ENCODE measurements at places on chromosomes 7 and 10. TPM values are rescaled to one million over a fixed set of nuclear protein-coding genes. Genes with fewer than 3 reads are reported as not detected.

PNLIPRP1 gene
- total RNA-seq: not detected

C7orf57 gene
- total RNA-seq: not detected

ARHGEF5 gene
- total RNA-seq: 3.4 TPM

SEMA3D gene
- total RNA-seq: 1.6 TPM

SAMD9L gene
- total RNA-seq: 6.6 TPM

FOXP2 gene
- total RNA-seq: 1.4 TPM

RPEL1 gene
- 0.13 TPM for total RNA-seq

MACC1 gene
- total RNA-seq: 0.24 TPM

SFTPD gene
- total RNA-seq: not detected

MYH16 gene
- 0.26 TPM for total RNA-seq

MSS51 gene
- 0.39 TPM for total RNA-seq

TLX1 gene
- total RNA-seq: not detected

PSD gene
- total RNA-seq: 6.8 TPM

MYL10 gene
- total RNA-seq: not detected

MTPN gene
- 126 TPM for total RNA-seq

ZCCHC24 gene
- total RNA-seq: 25.0 TPM

PCLO gene
- 0.96 TPM for total RNA-seq

ACTL6B gene
- not detected for total RNA-seq

CYP2C19 gene
- not detected for total RNA-seq

HHEX gene
- total RNA-seq: 11.0 TPM

ST8SIA6 gene
- 0.88 TPM for total RNA-seq

BICC1 gene
- 37.6 TPM for total RNA-seq

GATAD1 gene
- 31.1 TPM for total RNA-seq

AQP1 gene
- total RNA-seq: 1.4 TPM

CYP2W1 gene
- total RNA-seq: not detected

PIK3CG gene
- 0.13 TPM for total RNA-seq

ARHGAP22 gene
- total RNA-seq: 31.0 TPM

CACNA2D1 gene
- total RNA-seq: 14.6 TPM

C10orf53 gene
- not detected for total RNA-seq

STRIP2 gene
- total RNA-seq: 3.4 TPM

IGF2BP3 gene
- total RNA-seq: 44.3 TPM

ANKRD2 gene
- total RNA-seq: 2.5 TPM

NODAL gene
- total RNA-seq: not detected

FAM185A gene
- 3.4 TPM for total RNA-seq

INHBA gene
- 53.8 TPM for total RNA-seq

TRPV5 gene
- not detected for total RNA-seq

SKIDA1 gene
- total RNA-seq: 1.7 TPM

ANKRD30A gene
- total RNA-seq: not detected

PKD1L1 gene
- not detected for total RNA-seq

KEL gene
- not detected for total RNA-seq

MEOX2 gene
- total RNA-seq: 0.13 TPM

MAGI2 gene
- 3.7 TPM for total RNA-seq

GDF2 gene
- not detected for total RNA-seq

PLXDC2 gene
- 11.2 TPM for total RNA-seq
